Activated CD4-positive, alpha-beta T cell treated with anti-CD3 and anti-CD28 coated beads, Interleukin-2, amount 50 U/mL, for 48 hours (primary cell): ENCODE measurements at places on chromosomes 4 and X.
A peak's percentile ranks its signal among the peaks of the same experiment; 100 is the strongest.

- no peak for DNase-seq
Measured at GRCh38 chrX:149628280-149628679, 3.3 kb downstream of the TMEM185A start.

- no peak for DNase-seq
Measured at GRCh38 chrX:21747558-21747957, 10.4 kb downstream of the SMPX start.

- DNase-seq: no peak
Measured at GRCh38 chr4:168776382-168776781, 233.7 kb downstream of the CBR4 start.

- DNase-seq: no peak
Measured at GRCh38 chr4:162732876-162733275, 433.8 kb downstream of the NAF1 start.

DNA sequence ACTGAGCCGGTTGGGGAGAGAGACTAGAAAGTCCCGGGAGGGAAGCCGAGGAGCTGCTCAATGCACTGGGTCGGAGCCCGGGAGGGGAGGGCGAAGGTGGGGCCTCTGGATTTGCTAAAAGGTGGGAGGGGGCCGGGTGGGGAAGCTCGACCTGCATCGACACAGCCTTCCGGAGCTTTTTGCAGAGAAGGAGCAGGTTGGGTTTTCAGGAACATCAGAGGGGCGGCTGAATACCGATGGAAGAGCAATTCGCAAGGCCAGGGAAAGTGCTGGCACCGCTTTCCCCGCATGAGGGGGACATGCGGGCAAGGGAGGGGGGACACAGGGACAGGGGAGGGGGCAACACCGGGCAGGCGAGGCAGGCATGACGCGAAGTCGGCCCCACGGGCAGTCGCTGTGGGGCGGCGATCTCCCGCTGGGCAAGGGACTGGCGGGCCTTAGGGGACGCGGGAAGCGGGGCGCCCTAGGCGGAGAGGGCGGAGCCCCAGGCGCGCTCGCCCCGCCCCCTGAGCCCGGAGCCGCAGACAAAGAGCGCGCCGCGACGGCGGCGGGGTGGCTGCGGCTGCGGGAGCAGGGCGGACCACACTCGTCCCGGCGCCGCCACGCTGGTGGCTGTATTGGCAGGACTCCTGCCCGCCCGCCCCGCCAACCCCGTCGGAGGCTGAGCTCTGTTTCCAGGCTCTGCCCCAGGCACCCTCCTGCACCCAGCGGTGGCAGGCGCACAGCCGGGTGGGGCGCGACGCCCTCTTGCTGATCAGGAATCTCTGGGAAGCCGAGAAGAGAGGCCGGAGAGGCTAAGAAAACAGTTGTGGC is 11.6 kb downstream of the PDZD4 start:
- DNase-seq: peak; percentile 54
